Stimulated activated CD8-positive, alpha-beta memory T cell treated with anti-CD3 and anti-CD28 coated beads, Interleukin-4, amount 100 ng/mL, for 48 hours (primary cell): ENCODE measurements at places on chromosomes 6 and 20.

GRCh38 chr6:53898026-53898795 is 103.4 kb downstream of the LRRC1 start:
- DNase-seq: no peak

GRCh38 chr6:26006086-26006939 is 43.7 kb downstream of the TRIM38 start:
- no peak for DNase-seq

DNA sequence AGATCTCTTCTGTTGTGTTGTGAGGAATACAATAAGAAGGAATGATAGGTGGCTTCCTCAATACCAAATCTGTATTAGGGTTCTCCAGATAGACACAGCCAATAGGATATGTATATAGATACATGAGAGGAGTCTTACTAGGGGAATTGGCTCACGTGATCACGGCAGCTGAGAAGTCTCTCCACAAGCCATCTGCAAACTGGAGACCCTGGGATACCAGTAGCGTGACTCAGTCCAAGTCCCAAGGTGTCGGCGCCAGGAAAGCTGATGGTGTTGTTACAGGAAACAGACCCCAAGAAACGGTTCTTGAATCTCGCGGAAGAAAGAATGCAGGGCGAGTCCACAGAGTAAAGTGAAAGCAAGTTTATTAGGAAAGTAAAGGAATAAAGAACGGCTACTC is 61.4 kb downstream of the SYTL3 start:
- peak; percentile 19 for DNase-seq

- no peak for DNase-seq
These were observed 232.6 kb downstream of the TMEM242 start for GRCh38 chr6:157090736-157091135.

GRCh38 chr20:47622118-47622665 is 120.5 kb downstream of the NCOA3 start:
- no peak for DNase-seq

- DNase-seq: no peak
These were observed 133.3 kb upstream of the AHI1 start for GRCh38 chr6:135630789-135631376.

DNA sequence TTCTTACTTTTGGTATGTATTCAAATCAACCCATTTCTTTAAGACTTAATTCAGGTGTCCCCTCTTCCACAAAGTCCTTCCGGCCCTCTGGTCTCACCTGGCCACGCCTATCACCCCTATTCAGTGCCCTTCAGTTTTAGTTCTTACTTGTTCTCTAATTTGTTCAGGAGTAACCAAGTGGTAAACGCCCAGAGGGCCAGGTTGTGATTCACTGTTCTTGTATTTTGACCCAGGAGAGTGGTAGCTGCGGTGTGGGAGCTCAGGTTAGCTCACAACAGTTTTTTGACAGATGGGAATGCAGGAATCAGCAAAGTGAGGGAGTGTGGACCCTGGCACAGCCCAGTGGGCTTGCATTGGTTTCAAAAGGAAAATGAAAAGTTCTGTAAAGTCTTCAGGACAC is 81.7 kb upstream of the RIPOR2 start:
- no peak for DNase-seq

DNA sequence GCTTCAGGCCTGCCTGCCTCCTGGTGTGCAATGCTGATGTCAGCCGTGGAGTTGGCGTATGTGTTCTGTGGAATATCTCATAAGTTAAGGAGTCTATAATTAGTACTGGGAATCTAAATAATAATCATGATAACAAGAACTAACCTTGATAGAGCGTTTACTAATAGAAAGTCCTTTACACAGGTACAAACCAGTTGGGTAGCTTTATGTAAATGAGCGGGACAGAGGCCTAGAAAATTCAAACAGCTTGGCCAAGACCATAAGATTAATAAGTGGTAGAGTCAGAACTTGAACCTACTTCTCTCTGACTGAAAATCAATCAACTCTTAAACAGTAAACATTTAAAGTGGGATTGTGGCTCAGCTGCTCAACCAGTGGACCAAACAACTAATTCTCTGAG is 570.9 kb upstream of the AGPAT4 start:
- DNase-seq: no peak

DNA sequence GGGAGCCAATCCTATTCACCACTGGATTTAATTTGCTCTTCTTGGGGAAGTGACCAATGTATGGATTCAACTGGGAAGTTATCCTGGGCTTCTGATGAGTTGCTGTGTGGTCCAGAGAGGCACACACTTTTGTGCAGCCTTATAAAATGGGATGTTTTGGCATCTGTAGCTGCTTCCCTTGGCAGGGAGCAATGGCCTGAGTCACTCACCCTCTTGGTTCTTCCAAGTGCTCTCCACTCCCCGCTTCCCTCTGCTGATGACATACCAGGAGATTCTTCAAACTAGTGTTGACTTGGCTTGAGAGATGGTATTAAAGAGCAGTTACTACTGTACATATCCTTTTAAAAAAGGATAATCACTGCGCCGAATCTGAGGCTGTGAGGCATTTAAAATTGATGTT is 105.8 kb downstream of the JARID2 start:
- no peak for DNase-seq
